ENCODE measurements at places on chromosomes 7 and 10.

- DNase-seq: no peak
These were observed 241.6 kb downstream of the SNX10 start for GRCh38 chr7:26533217-26533616.

GRCh38 chr7:50339990-50340500, 35.5 kb downstream of the IKZF1 start:
- DNase-seq: no peak

- no peak for DNase-seq
These were observed 2.6 kb downstream of the CLDN4 start for GRCh38 chr7:73833251-73833919.

DNA sequence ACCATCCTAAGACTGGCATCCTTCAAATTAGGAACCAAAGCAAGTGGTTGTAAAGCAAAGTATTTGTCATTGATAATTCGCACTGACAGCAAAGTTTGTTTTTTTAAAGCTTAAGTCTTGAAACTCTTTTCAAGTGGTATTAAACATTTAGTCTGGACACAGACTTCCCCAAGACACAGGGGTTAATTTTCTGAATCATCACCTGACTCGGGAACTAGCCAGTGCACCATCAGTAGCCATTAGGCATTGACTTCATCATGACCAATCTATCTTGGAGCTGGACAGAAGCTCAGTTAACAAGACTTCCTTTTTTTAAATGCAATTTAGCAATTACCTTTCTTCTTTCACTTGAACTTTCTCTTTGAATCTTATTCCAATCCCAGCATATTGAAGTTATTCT, 210.6 kb downstream of the ZNF365 start:
- peak; percentile 65 for DNase-seq

DNA sequence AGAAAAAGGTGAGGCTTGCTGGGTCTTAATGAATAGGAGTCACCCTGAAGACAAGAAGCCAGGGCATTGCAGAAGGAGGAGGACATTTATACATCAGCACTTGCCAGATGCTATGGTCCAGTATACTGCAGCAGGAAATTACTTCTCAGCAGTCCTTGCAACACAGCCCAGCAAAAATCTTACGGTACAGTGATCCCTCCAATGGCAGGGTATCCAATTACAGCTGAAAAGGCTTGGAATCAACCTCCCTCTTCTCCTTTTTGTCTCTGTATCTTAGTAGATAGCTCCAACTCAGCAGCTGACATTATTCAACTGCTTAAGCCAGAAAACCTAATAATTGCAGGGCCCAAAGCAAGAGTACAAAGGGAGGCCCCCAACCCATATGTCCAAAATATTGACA, 128.3 kb upstream of the COBL start:
- no peak for DNase-seq

DNA sequence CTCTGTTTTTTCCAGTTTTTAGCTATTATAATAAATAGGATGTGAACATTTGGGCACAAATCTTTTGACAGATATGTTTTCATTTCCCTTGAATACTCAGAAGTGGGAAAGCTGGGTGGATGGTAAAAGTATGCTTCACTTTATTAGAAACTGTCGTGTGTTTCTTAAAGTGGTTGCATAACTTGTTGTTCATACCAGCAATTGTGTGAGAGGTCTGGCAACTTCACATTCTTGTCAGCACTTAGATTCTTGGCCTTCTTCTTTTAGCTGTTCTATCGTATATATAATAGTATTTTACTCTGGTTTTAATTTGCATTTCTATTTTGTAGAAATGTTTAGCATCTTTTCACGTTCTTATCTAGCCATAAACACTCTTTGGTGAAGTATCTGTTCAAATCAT, 894.4 kb downstream of the KCNMA1 start:
- DNase-seq: no peak

DNA sequence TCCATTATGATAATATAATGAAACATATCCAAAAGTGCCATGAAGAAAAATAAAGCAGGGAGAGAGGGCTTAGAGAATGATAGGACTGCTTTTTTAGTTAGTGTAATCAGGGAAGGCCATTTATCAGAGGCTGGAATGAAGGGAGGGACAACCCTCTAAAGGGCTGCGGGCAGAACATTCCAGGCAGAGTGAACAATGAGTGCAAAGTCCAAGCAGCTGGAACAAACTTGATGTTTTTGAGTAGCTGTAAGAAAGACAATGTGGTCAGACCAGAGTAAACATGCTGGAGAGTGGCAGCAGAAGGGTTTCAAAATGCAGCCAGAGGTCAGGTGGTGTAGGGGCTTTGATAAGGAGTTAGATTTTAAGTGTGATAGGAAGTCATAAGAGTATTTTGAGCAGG, 65.6 kb upstream of the CCDC6 start:
- no peak for DNase-seq

GRCh38 chr7:158505683-158506082, 81.9 kb downstream of the PTPRN2 start:
- no peak for DNase-seq

DNA sequence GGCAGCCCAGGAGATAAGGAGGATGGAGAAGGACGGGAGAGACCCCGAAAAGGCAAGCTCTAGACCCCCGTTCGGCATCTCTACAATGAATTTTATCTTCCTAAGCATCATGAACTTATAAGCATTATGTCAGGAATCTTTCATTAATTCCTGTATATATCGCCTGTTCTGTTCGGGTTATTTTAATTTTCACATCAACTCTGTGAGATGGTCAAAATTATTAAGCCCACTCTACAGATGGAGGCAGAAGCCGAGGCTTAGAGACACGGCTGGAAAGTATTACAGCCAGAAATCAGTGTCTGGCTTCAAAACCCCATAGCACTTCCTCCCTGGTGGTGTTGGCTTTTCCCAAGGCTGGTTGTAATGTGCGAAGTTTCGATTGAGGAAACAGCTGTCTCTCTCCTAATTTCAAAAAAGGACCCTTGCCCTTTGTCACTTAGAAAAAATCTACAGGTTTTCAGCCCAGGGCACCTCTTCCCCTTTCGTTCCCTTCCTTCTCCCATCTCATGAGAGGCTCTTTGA, 1.5 kb upstream of the GRM8 start:
- no peak for DNase-seq

GRCh38 chr7:157780721-157781120, 443.9 kb downstream of the DNAJB6 start:
- DNase-seq: no peak

DNA sequence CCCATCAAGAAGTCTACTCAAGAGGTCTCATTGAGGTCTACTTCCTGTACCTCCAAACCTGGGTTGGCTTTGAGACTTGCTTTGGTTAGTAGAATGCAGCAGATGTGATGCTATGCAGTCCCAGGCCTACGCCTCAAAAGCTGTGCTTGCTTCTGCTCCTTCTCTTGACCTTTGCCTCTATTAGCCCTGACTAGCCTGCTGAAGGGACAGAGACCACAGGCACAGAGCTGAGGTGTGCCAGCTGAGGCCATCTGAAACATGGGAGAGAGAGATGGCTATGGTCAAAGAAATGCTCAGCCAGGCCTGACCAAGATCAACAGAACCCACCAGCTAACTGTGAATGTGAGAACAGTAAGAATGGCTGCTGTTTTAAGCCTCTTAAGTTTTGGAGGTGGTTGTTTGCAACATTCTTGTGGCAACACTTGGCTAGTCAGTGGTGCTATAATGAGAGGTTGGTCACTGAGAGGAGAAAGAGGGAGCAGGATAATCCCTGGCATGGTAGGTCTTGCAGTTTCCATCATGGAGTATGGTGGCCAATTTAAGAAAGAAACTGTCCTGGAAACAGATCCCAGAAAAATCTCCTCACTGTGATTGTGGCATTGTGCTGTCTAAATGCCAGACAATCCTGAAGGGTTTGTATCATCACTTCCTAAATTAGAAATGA, 176.1 kb upstream of the PHYHIPL start:
- DNase-seq: no peak

- DNase-seq: no peak
These were observed 697 bp upstream of the SNX13 start for GRCh38 chr7:17940951-17941431.

DNA sequence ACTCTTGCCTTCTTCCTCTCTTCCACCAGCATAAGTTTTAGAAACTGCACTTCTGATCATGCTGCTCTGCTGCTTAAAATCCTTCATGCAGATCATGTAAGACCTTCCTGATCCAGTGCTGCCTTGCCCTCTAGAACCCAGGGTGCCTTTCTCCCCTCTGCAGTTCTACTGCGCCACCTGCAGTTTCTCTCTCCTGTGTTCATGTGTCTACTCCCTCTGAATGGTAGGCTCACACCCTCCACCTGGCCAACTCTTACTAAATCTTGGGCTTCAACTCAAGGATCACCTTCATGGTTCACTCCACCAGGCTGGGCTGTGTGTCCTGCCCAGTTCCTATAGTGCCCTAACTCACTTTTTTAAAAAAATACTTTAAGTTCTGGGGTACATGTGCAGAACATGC, 174.6 kb upstream of the ITGB1 start:
- DNase-seq: no peak

- peak; percentile 16 for DNase-seq
These were observed 48.9 kb downstream of the LRGUK start for GRCh38 chr7:134176037-134176350.

DNA sequence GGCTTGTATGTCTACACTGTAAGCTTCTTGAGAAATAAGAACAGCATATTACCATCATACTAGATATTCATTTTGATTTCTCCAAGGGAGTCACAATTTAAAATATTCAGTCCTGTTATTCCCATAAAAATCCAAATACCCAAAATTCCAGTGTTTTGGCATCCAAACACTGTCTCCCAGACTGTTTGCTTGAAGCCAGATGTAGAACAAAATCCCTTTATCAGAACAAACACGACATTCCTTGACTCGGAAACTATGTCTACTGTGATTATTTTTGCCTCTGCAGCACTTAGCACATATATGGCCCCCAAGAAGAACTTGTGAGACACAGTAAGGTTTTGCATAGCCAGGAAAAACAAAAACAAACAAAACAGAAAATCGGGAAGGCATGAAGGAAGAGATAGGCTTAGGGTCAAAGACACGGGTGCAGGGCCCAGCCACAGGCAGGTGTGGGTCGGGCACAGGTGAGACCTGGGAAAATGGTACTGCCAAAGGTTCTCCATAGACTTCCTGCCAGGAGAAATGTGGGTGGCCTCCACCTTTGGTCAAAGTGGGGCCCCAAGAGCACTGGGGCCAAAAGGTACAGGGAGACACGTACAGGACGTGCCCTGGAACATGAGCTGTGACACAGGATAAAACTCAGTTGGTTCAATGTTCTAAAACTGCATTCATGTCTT, 36.5 kb downstream of the CPXM2 start:
- DNase-seq: no peak

GRCh38 chr10:102704915-102705314, 9.3 kb downstream of the ARL3 start:
- DNase-seq: peak; percentile 88

DNA sequence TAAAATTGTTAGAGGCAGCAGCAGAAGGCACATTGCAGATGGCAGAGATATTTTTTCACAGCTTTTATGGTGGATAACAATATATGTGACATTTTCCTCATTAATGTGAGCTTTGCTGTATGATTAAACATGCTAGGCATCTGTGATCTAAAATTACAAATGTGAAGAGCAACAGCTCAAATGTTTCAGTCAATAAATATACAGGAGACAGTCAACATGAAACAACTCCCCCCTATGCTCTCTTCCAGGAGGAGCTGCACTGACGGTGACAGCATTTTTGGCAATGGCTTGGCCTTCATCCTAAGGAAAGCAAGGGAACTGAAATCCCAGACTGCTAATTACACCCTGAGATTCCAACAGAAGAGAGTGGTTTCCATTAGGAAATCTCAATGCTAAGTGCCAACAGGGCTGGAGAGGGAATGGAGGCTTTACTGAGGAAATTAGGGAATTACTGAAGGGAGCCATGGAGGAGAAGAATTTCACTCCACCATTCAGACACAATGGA, 51.4 kb upstream of the GRB10 start:
- no peak for DNase-seq

DNA sequence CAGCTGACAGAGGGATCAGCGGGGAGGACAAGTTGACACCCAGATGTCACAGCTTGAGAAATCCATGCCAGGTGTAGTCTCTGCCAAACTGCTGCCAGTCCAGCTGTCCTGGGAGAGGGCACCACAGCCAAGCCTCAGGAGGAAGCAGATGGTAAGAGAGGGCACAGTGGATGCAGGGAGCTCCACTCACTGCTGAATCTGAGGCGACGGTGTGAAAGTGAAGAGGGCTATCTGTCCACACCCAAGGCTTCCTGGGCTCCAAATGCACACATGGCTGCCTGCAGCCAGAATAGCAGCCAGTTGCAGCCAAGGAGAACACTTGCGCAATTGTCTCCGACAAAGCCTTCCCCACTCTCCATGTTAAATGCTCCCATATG, 502.4 kb downstream of the GRID1 start:
- no peak for DNase-seq

- DNase-seq: peak; percentile 40
These were observed 77.6 kb downstream of the VTI1A start for GRCh38 chr10:112524641-112525040.

- DNase-seq: no peak
These were observed 107.4 kb downstream of the ATXN7L1 start for GRCh38 chr7:105768898-105769507.

GRCh38 chr7:145212050-145212449, 376.2 kb upstream of the TPK1 start:
- no peak for DNase-seq

GRCh38 chr7:151518105-151518946, 1.4 kb downstream of the RHEB start:
- DNase-seq: peak; percentile 65

DNA sequence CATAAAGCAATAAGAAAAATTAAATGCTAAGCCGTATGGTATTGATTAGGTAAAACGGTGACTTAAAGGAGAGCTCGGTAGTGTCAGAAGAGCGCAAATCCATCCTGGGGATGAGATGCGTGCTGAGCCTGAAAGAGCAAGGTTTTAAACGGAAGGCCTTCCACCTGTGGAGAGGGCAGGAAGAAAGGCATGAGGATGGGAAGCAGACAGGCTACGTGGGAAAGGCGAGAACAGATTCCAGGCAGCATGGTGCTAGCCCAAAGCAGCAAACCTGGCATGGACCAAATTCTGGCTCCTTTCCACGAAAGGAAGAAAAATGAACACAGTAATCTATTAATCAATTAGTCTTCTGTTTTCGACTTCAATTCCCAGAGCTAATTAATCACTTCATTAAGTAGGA, 103.5 kb downstream of the HIPK2 start:
- no peak for DNase-seq
